ENCODE measurements at places on chromosomes 7 and 10.

GRCh38 chr10:72728462-72728861 is 36.5 kb downstream of the MCU start:
- DNase-seq = no peak

GRCh38 chr10:97596101-97597082 is 6.9 kb downstream of the C10orf62 start:
- no peak for DNase-seq

GRCh38 chr10:639751-640672 is 49.5 kb downstream of the DIP2C start:
- DNase-seq = no peak

DNA sequence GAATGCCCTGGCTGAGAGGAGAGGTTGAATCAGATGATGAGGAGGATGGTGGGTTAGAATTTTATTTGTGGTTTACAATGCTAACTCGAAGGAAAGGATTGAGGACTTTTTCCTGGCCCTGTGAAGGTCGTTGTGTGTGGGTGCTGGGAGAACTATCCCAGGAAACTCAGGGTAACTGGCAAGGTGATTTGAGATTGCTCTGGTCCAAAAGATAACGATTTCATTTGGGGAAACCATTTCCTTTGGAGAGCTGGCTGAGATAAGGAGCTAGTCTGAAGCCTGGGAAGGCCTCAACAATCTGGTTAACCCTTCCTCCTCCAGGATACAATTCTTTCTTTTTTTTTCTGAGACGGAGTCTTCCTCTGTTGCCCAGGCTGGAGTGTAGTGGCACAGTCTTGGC is 33.0 kb downstream of the HK1 start:
- no peak for DNase-seq

DNA sequence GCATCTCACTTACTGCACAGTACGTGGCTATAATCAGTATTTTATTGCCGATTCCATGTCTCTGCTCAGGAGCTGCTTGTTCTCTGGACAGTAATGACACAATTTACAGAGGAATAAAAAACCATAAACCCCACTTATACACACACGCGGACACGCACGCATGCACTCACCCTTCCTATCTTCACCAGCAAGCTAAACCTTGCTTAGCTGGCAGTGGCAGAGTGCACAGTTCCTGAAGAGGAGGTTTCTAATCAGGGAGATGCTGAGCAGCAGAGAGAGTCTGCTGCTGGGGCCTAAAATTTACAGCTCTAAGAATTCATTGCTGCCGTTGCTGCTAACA is 66.3 kb downstream of the SND1 start:
- no peak for DNase-seq

GRCh38 chr7:2197436-2198155 is 35.1 kb downstream of the MAD1L1 start:
- DNase-seq = no peak

DNA sequence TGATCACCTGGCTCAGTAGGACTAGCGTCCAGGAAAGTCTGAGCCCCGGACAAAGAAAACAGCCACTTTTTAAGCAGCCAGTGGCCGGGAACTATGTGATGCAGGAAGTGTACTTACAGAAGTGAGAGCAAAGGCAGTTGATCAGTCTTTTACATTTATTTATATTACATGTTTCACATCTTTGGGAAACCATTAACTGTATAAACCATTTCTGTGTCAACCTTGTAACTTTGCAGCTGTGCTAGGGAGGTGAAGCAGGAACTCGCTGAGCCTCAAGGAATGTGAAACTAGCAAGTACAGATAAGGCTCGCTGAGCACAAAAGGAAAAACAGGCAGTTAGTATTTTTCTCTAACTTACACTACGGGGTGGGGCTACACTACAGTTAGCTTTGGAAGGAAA is 39.9 kb upstream of the HECW1 start:
- no peak for DNase-seq

DNA sequence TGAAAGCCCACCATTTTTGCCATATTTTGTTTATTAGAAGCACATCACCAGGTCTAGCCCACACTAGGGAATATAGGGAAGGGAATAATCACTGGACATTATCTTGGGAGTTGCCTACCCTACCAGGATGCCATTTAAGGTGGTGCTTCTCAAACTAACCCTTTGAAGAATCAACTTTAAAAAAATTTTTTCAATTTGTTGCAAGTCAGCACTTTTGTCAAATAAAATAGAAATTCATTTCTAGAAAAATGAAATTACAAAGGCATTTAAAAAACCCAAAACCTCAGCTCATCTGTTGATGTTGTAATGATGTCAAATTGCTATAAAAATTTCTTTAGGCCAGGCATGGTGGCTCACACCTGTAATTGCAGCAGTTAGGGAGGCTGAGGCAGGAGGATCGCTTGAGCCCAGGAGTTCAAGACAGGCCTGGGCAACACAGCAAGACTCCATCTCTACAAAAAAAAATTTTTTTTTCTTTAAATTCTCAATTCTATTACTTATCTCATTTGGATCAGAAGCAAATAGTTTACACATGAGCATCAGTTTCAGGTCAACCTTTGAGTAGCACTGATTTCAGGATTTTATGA is 2.5 kb upstream of the NFE2L3 start:
- no peak for DNase-seq

DNA sequence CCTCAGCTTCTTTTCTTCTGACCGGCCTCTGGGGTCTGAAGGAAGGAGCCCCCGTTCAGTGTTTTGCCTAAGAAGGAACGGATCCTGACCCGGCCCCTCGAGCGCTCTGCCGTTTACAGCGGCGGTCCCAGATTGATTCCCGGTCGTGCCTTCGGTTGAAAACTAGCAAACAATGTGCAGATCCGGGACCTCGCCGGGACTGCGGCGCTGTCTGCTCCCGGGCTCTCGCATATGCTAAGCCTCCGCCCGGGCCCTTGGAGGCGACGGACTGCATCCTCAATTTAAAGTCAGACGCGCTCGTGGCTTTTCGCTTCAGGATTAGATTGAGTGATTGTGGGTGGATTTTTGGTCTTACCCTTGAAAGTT is 559 bp downstream of the DBF4 start:
- DNase-seq = peak; percentile 48

DNA sequence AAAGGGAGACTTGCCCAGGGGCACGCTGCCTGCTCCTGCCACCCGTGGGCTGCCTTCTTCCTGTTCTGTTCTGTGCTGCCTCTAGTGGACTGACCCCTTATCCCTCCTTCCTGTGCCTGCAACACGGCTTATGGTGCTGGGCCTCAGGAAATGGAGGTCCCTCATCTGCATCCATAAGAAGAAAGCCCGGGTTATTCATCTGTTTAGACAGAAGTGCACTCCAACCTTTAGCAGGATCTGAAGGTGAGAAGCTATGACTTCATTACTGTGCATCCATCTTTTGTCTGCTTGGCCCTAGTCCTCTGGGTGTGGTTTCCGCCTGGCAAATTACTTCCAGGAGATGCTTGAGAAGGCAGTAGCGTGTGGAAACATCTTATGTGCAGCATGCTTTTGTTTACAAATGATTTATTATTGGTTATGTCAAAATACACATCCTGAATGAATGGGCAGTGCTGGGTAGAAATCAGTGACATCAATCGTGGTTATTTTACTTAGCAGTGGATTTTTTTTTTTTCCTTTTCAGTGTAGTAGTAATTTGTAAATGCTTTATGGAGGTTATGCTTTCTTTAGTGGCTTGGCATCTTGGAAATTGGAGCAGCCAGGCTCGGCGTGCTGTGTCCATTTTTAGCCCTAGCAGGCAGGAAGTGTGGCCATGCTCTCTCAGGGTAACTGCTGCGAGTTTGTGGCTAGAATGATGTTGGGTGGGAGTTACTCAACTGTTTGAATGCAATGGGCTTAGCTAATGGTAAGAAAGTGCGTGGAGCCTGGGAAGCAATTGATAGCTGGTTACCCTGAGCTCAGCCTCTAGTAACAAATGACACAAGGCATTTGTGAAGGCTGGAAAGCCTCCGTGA is 12.7 kb downstream of the PTPRE start:
- no peak for DNase-seq

DNA sequence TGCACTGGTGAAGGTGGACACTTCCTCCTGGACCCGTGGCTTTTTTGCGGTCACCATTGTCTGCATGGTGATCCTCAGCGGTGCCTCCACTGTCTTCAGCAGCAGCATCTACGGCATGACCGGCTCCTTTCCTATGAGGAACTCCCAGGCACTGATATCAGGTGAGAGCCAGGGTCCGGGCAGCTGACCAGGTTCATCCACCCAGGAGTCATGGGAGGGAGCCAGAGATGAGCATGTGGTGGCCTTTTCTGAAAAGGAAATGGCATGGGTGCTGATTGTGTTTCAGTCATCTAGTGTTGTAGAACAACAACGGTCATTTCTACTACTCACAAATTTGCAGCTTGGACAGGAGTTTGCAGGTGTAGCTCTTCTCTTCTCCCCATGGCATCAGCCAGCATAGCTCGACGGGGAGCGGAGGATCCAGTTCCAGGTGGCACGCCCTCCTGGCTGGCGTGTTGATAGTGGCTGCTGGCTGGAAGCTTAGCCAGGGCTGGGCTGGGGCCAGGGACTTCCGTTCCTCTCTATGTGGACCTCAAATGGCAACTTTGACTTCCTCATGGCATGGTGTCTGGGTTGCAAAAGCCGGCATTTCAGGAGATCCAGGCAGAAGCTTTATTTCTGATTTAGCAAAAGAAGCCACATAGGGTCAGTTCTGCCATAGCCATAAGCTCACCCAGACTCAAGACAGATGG is 32.7 kb downstream of the SLC29A3 start:
- DNase-seq = no peak

- DNase-seq = no peak
These were observed 118.1 kb downstream of the SEMA3D start for GRCh38 chr7:85068799-85069198.

- DNase-seq = no peak
These were observed 33.3 kb upstream of the FGFR2 start for GRCh38 chr10:121631365-121632029.

DNA sequence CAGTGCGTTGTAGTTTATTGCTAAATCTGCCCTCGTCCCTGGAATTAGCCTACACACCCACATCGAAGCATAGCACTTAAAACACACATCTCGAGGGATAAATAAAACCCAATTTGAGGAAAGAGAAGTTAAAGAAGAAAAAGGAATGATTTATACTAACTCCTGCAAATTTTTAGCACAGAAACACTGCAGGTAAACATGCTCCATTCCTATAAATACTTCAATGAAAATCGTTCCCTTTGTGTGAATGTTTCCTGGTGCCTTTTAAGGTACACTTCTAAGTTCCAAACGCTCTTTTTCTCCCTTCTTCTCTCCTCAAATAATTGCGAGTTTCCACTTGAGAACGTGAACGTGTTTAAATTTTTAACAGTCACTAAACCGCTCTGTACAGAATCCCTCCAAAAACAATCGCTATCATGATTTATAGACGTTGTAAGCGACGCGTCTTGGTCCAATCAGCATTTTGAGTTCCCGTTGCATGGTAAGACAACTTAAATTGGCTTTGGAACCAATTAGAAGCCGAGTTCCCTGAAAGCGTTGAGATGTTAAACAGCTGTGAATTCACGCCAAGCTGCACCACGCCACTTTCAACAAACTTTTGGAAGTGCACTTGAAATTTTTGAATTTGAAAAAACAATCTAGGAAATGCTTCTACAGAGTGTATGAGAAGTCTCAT is 12.5 kb upstream of the EBLN1 start:
- DNase-seq = no peak

DNA sequence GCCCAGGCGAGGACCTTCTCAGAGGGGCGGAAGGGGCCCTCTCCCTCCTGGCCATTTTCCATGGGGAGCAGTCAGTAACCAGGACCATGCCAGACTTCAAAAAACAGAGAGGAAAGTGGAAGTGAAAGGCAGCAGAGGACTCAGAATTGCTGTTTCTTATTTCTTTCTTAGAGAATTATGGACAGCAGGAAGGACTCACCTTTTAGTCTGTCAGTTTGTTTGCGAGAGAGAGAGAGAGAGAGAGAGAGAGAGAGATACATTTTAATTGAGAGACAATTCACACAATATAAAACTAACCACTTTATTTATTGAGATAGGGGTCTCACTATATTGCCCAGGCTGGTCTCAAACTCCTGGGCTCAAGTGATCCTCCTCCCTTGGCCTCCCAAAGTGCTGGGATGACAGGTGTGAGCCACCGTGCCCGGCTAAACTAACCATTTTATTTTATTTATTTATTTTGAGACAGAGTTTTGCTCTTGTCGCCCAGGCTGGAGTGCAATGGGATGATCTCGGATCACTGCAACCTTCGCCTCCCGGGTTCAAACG is 24.5 kb downstream of the SCD start:
- DNase-seq = no peak

- no peak for DNase-seq
These were observed 52.9 kb downstream of the NRAP start for GRCh38 chr10:113610631-113611601.

DNA sequence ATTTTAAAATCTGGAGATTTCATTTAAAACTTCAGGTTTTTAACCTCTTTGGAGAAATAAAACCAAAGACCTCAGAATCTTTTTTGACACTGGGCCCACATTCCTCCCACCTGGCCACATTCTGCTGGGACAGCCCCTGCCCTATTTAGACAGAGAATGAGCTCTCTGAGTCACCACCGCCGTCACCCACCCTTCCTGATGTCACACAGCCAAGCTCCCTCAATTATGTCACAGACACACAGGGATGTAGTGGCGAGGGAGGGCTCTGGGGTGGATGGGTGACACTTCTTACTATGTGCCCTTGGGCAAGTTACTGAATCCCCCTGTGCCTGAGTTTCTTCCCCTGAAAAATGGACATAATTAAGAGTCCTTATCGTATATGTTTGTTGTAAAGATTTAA is 162.6 kb downstream of the RAB11FIP2 start:
- DNase-seq = no peak

DNA sequence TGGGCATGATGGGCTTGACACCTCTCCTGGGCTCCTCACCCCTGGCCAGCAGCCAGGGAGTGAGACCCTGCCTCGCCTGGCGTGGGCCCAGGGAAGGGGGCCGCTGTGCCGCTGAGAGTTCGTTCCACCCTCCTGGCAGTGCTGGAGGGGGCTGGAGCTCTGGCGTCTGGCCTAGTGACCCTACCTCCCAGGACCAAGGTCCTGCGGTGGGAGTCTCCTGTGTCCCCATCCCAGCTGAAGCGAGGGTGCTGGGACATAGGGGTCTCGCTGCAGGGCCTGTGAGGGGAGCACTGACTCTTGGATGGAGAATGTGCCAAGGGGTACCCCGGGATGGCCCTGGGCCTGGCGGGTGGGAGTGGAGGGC is 1.2 kb downstream of the GTF2IRD1 start:
- DNase-seq = no peak

- DNase-seq = no peak
These were observed 1.9 kb upstream of the HBP1 start for GRCh38 chr7:107166736-107167426.

- DNase-seq = no peak
These were observed 89.2 kb upstream of the JAZF1 start for GRCh38 chr7:28269700-28270361.

DNA sequence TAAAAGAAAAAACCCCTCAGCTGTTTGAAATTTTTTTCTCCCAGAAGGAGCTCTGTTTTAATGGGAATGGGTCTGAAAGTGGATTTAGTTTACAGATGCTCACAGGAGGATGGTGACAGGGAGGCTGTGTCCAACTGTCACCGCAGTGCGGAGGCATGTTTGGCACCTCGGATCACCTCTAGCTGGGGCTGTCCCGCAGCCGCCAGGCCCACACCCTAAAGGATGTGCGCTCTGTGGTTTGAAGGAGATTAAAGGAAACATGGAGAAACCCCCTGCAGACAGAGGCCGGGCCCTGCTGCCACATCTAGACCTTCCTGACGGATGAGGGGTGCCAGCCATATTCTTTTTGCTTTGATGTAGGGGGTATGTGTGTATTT is 160.6 kb downstream of the DNAJB6 start:
- DNase-seq = no peak

- no peak for DNase-seq
These were observed 113.6 kb downstream of the OAT start for GRCh38 chr10:124305131-124305530.
